Mesenteric fat pad (tissue), 1 donor: ENCODE measurements at places on chromosomes 4 and X. TPM values are rescaled to one million over a fixed set of nuclear protein-coding genes. Genes with fewer than 3 reads are reported as not detected.

Gene SGCB
- 65.3 TPM for total RNA-seq

Gene SPANXA2
- total RNA-seq: not detected

Gene CCDC158
- 0.45 TPM for total RNA-seq

Gene IQCM
- not detected for total RNA-seq

Gene HTN1
- total RNA-seq: not detected

Gene NUP62CL
- not detected for total RNA-seq

Gene PF4V1
- not detected for total RNA-seq

- DNase-seq: no peak
Observed at GRCh38 chr4:138090150-138090917, 151.8 kb downstream of the SLC7A11 start.

DNA sequence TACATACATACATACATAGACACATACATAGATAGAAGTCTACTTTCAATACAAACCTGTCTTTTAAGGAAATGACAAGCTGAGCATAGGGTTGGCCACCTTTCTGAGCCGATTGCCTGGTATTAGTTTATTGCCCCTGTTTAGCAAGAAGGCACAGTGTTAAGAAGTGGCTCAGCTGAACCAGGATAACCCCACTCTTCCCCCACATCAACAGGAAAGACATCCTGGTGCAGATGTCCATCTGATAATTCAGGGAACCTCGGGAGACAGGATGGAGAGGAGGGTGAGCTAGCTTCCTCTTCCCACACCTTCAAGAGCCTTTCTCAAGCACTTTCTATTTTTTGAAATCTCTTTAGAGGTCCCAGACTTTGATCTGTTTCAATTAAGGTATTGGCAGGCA, 52.3 kb downstream of the PKD2 start:
- no peak for DNase-seq

GRCh38 chrX:119579414-119579813, 5.1 kb downstream of the UBE2A start:
- no peak for DNase-seq

- DNase-seq: no peak
Observed at GRCh38 chr4:82423245-82424054, 6.8 kb downstream of the HNRNPDL start.

GRCh38 chr4:110540982-110541451, 65.1 kb downstream of the ENPEP start:
- no peak for DNase-seq

DNA sequence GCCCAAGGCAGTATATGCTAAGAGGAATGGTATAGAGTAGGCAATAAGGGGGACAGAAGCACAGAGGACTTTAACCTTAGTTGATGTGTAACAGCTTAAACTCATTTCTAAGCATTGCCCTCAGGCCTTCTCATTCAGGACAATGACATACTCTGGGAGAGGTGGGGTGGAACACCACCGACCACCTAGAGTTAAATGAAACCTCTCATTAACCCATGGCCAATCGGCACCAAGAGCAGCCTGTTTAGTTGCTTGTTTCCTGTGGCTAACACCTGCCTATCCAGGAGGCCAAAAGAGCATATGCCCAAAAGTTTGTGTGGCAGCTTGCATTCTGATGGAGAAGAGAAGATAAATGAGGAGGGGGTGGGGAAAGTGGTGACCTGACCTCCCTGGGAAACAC, 88.7 kb upstream of the PLAC1 start:
- DNase-seq: no peak

DNA sequence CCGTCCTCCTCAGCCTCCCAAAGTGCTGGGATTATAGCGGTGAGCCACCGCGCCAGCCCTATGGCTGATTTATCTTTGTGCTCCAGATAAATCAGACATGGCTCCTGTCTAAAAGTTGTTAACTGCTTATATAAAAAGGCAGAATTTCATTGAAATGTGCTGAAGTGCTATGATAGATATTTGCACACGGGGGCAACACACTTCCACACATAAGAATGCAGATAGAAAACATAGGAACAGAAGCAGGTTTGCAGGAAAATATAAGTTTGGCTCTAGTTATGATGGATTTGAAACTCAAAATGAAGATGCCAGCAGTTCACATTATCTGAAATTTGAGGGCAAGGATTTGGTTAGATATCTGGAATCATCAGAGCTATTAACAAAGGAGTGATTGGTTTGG, 163.1 kb upstream of the SLITRK2 start:
- no peak for DNase-seq

DNA sequence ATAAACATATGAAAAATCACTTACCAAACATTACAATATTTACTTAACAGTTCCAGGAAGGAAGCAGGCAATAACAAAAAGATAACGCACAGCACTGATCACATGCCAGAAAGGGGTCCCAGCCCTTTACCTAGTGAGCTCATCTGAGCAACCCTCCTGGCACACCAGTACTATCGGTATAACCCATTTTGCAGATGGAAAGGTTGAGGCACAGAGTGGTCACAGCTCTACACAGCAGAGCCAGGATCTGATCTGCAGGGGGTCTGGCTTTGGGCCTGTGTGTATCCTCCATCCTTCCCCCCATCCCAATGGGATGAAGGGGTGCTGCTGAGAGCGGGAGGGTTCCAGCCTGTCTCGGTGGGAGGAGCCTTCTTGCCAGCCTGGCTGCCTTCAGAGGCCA, 5.0 kb downstream of the NSG1 start:
- DNase-seq: no peak

DNA sequence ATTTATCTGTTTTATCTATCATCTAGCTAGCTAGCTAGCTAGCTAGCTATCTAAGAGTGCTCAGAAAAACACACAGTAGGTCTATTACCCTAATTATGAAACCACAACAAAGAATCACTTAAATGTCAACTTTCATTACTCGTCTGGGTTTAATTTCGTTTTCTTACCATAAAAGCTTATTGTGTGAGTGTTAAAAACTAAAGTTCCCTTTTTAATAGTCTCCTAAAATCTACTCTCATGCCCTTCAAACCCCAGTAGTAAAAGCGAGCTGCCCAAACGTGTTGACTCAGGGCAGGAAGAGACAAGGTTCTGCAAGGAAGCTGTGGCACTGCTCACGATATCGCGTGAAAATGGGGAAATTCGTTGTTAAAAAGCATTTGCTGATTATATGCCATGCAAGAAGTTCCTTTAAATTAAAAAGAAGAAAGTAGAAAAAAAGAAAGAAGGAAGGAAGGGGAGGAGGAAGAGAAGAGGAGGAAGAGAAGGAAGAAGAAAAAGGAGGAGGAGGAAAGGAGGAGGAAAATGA, 595 bp downstream of the MBNL3 start:
- no peak for DNase-seq

GRCh38 chr4:159015841-159016240, 87.0 kb upstream of the RAPGEF2 start:
- DNase-seq: no peak

GRCh38 chr4:167908816-167909215, 183.5 kb upstream of the ANXA10 start:
- no peak for DNase-seq

DNA sequence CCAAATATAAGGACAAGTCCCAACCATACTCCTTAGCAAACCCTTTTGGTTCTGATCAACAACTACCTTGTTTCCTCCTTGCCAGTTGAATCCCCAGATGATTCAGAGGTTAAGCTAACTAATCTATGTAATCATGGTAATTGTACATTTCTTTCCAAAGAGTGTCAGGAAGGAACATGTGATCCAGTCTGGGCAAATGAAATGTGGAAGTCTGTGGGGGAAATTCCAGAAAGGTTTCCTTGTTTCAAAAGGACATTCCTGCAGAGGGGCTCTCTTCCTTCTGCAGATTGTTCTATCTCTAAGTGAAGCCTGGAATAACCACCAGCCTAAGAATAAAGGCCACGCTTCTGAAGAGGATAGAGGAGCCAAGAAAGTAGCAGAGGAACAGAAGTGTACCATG, 7.0 kb downstream of the PRSS12 start:
- DNase-seq: no peak

DNA sequence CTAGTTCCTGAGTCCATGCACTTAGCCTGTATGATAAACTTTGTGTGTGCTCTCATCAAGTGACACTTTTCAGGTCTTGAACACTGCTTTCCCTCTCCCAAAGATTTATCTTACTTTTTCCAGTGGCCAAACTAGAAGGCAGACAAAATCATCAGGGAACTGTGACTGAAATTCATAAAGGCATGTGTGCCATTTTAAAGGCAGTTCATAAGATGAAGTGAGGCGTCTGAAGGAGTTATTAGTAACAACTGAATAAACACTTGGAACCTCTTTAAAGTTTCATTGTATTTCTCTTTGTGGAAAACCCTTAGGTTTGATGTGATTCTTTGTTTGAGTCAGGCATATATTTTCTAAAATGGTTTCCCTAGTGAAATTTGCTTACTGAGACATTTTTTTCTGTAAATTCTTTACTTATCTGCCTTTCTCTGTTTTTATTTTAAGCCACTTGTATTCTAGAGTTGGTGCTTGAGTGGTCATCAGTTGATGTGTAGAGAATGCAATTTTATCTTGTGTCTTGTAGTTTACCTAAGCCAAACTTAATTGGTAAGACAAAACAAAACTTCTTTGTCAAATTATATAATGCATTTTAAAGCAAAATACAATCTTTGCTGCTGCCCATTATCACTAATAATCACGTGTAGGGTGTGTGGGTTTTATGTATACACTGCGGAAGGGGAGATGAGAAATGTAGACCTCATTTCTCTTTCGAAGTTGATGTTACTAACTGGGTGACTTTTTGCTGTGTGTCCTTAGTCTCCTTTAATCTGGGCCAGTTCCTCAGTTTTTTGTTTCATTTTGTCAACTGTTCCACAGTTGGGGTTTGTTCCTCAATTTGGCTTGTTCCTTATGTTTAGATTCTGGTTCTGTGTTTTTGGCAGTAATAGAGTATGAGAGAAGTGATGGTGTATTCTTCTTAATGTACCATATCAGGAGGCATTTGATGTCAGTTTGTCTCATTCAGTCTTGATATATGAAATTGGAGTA, 56.8 kb downstream of the RBPJ start:
- no peak for DNase-seq

- no peak for DNase-seq
Observed at GRCh38 chr4:16382571-16382970, 156.3 kb upstream of the TAPT1 start.

DNA sequence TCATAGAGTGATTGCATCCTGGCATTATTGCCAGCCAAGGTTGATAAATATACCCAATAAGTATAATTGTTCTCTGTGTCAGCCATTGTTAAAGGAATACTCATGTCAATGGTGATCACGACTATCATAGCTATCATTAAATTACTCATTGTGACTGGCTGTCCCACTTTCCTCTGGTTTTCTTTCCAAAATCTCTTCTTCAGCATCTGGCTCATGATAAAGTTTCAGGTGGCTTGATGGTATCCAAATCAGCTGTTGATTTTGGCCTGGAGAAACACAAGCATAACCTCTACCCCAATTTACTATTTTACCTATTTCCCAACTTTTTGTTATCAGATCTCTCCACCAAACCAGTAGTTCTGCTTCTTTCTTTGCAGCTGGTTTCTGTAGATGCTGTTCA, 67.1 kb upstream of the SPIN2A start:
- DNase-seq: no peak

- DNase-seq: no peak
Observed at GRCh38 chr4:46874811-46875210, 34.2 kb downstream of the COX7B2 start.

- no peak for DNase-seq
Observed at GRCh38 chr4:40150932-40151331, 45.9 kb upstream of the RHOH start.

DNA sequence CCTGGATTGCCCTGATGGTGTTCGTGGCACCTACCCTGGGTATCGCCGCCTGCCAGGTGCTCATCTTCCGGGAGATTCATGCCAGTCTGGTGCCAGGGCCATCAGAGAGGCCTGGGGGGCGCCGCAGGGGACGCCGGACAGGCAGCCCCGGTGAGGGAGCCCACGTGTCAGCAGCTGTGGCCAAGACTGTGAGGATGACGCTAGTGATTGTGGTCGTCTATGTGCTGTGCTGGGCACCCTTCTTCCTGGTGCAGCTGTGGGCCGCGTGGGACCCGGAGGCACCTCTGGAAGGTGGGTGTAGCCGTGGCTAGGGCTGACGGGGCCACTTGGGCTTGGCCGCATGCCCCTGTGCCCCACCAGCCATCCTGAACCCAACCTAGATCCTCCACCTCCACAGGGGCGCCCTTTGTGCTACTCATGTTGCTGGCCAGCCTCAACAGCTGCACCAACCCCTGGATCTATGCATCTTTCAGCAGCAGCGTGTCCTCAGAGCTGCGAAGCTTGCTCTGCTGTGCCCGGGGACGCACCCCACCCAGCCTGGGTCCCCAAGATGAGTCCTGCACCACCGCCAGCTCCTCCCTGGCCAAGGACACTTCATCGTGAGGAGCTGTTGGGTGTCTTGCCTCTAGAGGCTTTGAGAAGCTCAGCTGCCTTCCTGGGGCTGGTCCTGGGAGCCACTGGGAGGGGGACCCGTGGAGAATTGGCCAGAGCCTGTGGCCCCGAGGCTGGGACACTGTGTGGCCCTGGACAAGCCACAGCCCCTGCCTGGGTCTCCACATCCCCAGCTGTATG, 1.8 kb downstream of the AVPR2 start:
- DNase-seq: no peak

GRCh38 chr4:112127048-112127637, 18.1 kb upstream of the FAM241A start:
- DNase-seq: no peak

DNA sequence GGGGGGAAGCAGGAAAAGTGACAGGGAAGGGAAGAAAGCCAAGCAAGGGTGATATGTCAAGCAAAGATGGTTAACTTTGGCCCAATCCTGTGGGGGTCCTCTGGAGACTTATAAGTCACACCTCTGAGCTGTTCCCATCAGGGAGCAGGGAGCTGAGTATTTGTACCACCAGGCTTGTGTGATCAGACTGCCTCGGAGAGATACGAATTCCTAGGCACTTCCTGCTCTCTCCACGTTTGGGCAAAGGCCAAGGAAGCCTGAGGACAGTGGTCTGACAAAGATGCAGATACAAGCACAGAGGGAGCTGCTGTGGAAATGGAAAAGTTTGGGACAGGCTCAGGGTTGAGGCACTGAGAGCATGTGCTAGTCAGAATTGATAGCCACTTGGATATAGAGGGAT, 10.4 kb upstream of the PPP3CA start:
- no peak for DNase-seq

- DNase-seq: no peak
Observed at GRCh38 chrX:121405826-121406225, 358.4 kb downstream of the GLUD2 start.

DNA sequence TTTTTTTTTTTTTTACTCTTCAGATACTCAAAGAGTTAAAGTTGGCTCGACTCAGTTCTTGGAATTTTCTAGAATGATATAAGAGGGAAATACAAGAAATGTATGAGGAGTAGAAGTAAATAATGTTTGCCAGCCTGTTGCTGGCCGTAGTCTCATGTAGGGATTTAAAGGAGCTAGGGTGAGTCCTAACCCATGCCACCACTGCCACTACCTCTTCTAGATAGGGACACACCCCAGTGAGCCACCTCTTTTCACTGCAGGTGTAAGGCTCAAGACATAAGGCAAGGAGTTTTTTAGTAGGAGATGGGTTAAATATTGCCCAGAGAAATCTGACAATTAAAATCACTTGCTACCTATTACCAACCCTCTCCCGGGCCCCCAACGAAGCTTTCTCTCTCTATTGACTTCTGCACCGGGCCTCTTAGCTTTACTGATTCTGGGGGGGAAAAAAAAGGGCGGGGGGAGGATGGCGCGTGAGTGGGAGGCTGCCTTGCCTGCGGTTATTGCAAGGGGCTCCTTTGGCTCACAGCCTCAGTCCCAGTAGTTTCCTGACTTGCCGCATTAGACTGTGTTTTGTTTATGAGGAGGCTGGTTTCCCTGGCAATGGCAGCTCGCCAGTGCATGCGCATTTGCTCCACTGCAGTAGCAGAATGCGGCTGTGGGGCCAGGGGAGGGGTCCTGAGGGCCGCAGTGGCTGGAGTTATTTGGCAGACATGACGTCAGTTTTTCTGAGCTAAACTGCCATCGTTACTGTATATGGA, 3.0 kb downstream of the LINC00632 start:
- no peak for DNase-seq

- peak; percentile 91 for DNase-seq
Observed at GRCh38 chrX:2928191-2928582, 952 bp downstream of the ARSD start.
